ENCODE measurements at places on chromosomes 7 and 10. TPM values are rescaled to one million over a fixed set of nuclear protein-coding genes. Genes with fewer than 3 reads are reported as not detected.
A peak's percentile ranks its signal among the peaks of the same experiment; 100 is the strongest.

Gene SH2D4B
- not detected for polyA plus RNA-seq

- no peak for DNase-seq
- no peaks in the 10 kb centered on the region for H3K36me3 ChIP-seq
- H3K27me3 ChIP-seq = no peaks in the 10 kb centered on the region
- H3K27ac ChIP-seq = peak overlapping the region; percentile 9
- H3K4me3 ChIP-seq = no peak overlapping the region
Observed at GRCh38 chr10:33233221-33233620, 101.2 kb downstream of the NRP1 start.

- no peak for DNase-seq
- no peaks in the 10 kb centered on the region for H3K36me3 ChIP-seq
- no peaks in the 10 kb centered on the region for H3K4me1 ChIP-seq
- no peak overlapping the region for H3K4me3 ChIP-seq
Observed at GRCh38 chr10:29223326-29223725, 65.5 kb upstream of the LYZL1 start.

Gene CYP2C19
- polyA plus RNA-seq = not detected

- no peak overlapping the region for H3K4me3 ChIP-seq
- no peaks in the 10 kb centered on the region for H3K4me1 ChIP-seq
- no peak overlapping the region for H3K27ac ChIP-seq
- DNase-seq = no peak
- no peaks in the 10 kb centered on the region for H3K27me3 ChIP-seq
Observed at GRCh38 chr7:97422046-97422445, 304.5 kb downstream of the SDHAF3 start.

- H3K4me3 ChIP-seq = no peak overlapping the region
- DNase-seq = no peak
- H3K4me1 ChIP-seq = no peaks in the 10 kb centered on the region
Observed at GRCh38 chr10:97307866-97308780, 10.9 kb upstream of the FRAT1 start.

Gene SPRN
- not detected for polyA plus RNA-seq

- DNase-seq = no peak
- no peaks in the 10 kb centered on the region for H3K36me3 ChIP-seq
- no peak overlapping the region for H3K27ac ChIP-seq
- H3K4me3 ChIP-seq = no peak overlapping the region
- no peaks in the 10 kb centered on the region for H3K4me1 ChIP-seq
- H3K27me3 ChIP-seq = no peaks in the 10 kb centered on the region
Observed at GRCh38 chr7:99193527-99194220, 14.2 kb downstream of the KPNA7 start.

Gene CFTR
- 2.5 TPM for polyA plus RNA-seq

- H3K4me3 ChIP-seq = no peak overlapping the region
- no peaks in the 10 kb centered on the region for H3K36me3 ChIP-seq
- no peaks in the 10 kb centered on the region for H3K27me3 ChIP-seq
- no peaks in the 10 kb centered on the region for H3K4me1 ChIP-seq
- DNase-seq = no peak
Observed at GRCh38 chr10:17431871-17432311, 22.5 kb downstream of the ST8SIA6 start.

GRCh38 chr7:101138213-101138870 is 11.4 kb downstream of the SERPINE1 start:
- no peaks in the 10 kb centered on the region for H3K36me3 ChIP-seq
- DNase-seq = peak; percentile 63
- H3K4me3 ChIP-seq = no peak overlapping the region
- H3K27ac ChIP-seq = no peak overlapping the region

DNA sequence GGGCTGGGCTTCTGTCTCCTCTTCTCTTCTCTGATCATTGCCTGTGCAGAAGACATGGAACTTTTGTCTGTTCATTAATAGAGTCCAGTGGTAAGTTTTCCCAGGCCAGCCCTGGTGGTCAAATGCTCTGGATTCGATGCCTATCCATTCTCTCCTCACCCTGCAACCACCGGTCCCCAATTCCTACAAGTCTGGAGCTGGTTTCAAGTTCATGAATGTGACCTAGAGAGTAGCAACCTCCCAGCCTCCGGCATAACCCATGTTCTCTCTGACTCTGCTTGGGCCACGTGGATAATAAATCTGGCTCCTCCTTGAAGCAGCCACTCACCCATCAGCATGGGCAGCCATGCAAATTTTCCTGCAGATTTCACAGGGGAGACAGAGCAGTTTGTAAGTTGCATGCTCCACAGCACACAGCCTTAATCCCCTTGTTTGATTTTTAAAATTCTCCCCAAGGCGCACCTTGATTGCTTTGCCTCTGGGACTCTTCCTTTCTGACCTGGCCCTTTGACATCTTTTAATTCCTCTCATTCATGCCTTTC is 37.3 kb upstream of the PDZD8 start:
- H3K36me3 ChIP-seq = no peaks in the 10 kb centered on the region
- no peak overlapping the region for H3K27ac ChIP-seq
- no peak for DNase-seq
- H3K27me3 ChIP-seq = no peaks in the 10 kb centered on the region
- no peaks in the 10 kb centered on the region for H3K4me1 ChIP-seq

Gene CCDC7
- 0.84 TPM for polyA plus RNA-seq

DNA sequence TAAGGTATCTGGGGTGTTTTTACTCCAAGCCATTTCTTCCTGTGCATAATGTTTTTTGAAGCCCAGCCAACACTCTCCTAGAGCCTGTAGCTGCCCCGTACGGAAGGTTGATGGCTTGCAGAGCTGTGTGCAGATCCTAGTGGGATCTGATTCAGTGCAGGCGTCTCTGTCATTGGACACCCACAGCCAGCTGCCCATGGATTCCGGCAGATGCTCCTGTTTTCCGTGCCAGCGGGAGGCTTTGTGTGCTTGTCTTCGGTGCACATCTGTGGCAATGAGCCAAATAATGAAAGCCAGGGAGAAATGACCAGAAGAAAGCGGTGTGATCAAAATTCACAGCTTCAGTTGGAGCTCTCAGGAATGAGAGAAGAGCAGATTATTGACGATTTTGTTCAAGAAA is 426.4 kb downstream of the TYW1 start:
- no peaks in the 10 kb centered on the region for H3K27me3 ChIP-seq
- H3K4me3 ChIP-seq = no peak overlapping the region
- H3K4me1 ChIP-seq = no peaks in the 10 kb centered on the region
- no peak for DNase-seq

GRCh38 chr7:4706384-4707216 is 24.5 kb downstream of the FOXK1 start:
- peaks cover 3% of the 10 kb centered on the region for H3K36me3 ChIP-seq
- no peak overlapping the region for H3K4me3 ChIP-seq
- H3K4me1 ChIP-seq = no peaks in the 10 kb centered on the region
- no peaks in the 10 kb centered on the region for H3K27me3 ChIP-seq
- no peak for DNase-seq

GRCh38 chr7:87810130-87810529 is 66.0 kb downstream of the SLC25A40 start:
- no peak overlapping the region for H3K4me3 ChIP-seq
- H3K27ac ChIP-seq = no peak overlapping the region
- H3K4me1 ChIP-seq = no peaks in the 10 kb centered on the region
- no peak for DNase-seq
- H3K36me3 ChIP-seq = no peaks in the 10 kb centered on the region

Gene ELN
- polyA plus RNA-seq = 14.9 TPM

GRCh38 chr7:1586827-1587705 is 17.2 kb upstream of the PSMG3 start:
- DNase-seq = no peak
- no peak overlapping the region for H3K4me3 ChIP-seq
- H3K36me3 ChIP-seq = no peaks in the 10 kb centered on the region
- no peaks in the 10 kb centered on the region for H3K4me1 ChIP-seq
- H3K27me3 ChIP-seq = peaks cover 5% of the 10 kb centered on the region

GRCh38 chr10:29709484-29710002 is 74.8 kb upstream of the SVIL start:
- H3K36me3 ChIP-seq = no peaks in the 10 kb centered on the region
- H3K4me1 ChIP-seq = no peaks in the 10 kb centered on the region
- no peak overlapping the region for H3K4me3 ChIP-seq
- H3K27ac ChIP-seq = no peak overlapping the region
- no peaks in the 10 kb centered on the region for H3K27me3 ChIP-seq
- no peak for DNase-seq

GRCh38 chr7:104923010-104923421 is 91.0 kb upstream of the KMT2E start:
- H3K27ac ChIP-seq = peak overlapping the region; percentile 73
- no peaks in the 10 kb centered on the region for H3K36me3 ChIP-seq
- DNase-seq = peak; percentile 79
- peaks cover 19% of the 10 kb centered on the region for H3K4me1 ChIP-seq
- H3K27me3 ChIP-seq = no peaks in the 10 kb centered on the region

Gene SPDYE2
- polyA plus RNA-seq = not detected

GRCh38 chr7:123598657-123599056 is 3.0 kb upstream of the ASB15 start:
- no peak overlapping the region for H3K4me3 ChIP-seq
- no peaks in the 10 kb centered on the region for H3K27me3 ChIP-seq
- no peak for DNase-seq
- no peaks in the 10 kb centered on the region for H3K4me1 ChIP-seq

GRCh38 chr7:4744391-4745264 is 30.8 kb upstream of the AP5Z1 start:
- H3K27me3 ChIP-seq = no peaks in the 10 kb centered on the region
- peaks cover 14% of the 10 kb centered on the region for H3K36me3 ChIP-seq
- H3K27ac ChIP-seq = peak overlapping the region; percentile 93
- peak; percentile 96 for DNase-seq
- H3K4me3 ChIP-seq = peak overlapping the region; percentile 32

DNA sequence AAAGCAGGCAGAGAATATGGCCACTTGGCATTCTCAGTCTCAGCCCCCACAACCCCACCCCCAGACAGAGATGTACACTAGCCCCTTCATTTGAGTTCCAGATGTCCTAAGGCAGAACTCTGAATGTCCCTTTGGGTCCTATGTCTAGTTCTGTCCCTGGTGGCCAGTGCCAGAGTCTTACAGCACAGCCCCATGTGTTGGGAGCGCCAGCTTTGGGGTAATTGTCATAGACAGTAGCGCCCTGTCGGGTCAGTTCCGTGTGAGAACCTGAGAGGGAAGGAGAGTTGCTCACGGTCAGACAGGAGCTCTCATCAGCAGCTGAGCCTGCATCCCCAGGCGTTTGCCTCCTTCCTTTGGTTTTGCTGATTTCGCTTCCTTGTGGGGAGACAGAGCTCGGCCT is 94.9 kb upstream of the INSYN2A start:
- no peaks in the 10 kb centered on the region for H3K4me1 ChIP-seq
- no peak overlapping the region for H3K27ac ChIP-seq
- H3K27me3 ChIP-seq = no peaks in the 10 kb centered on the region
- no peaks in the 10 kb centered on the region for H3K36me3 ChIP-seq

Gene DGKI
- 2.5 TPM for polyA plus RNA-seq

DNA sequence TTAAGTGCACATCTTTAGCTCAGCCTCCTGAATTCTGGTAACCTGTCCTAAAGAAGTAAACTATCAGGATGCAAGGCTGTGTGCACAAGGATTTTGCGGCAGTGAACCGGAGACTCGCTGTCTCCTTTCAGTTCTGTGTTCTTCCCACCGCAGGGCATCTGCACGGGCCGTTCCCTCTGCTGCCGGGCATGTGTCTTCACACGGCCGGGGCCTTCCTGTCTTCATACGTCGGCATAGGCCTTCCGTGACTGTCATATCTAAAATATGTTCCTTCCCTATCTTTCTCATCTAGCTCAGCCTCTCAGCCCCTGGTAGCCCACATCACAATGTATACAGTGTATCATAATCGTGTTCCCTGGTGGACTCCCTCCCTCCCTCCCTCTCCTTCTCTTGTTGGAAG is 16.4 kb downstream of the PALD1 start:
- no peak for DNase-seq
- no peak overlapping the region for H3K4me3 ChIP-seq
- no peak overlapping the region for H3K27ac ChIP-seq
- H3K4me1 ChIP-seq = peaks cover 21% of the 10 kb centered on the region
- H3K36me3 ChIP-seq = no peaks in the 10 kb centered on the region

- H3K27me3 ChIP-seq = no peaks in the 10 kb centered on the region
- DNase-seq = no peak
- no peak overlapping the region for H3K27ac ChIP-seq
- H3K36me3 ChIP-seq = peaks cover 4% of the 10 kb centered on the region
Observed at GRCh38 chr10:35182631-35183510, 56.2 kb downstream of the CREM start.

- no peaks in the 10 kb centered on the region for H3K27me3 ChIP-seq
- H3K36me3 ChIP-seq = no peaks in the 10 kb centered on the region
- no peak overlapping the region for H3K27ac ChIP-seq
Observed at GRCh38 chr10:129942391-129942790, 21.7 kb downstream of the EBF3 start.

GRCh38 chr10:102801496-102801895 is 35.7 kb downstream of the CYP17A1 start:
- peaks cover 28% of the 10 kb centered on the region for H3K4me1 ChIP-seq
- peak overlapping the region; percentile 83 for H3K27ac ChIP-seq
- DNase-seq = peak; percentile 2
- peaks cover 11% of the 10 kb centered on the region for H3K36me3 ChIP-seq
- no peaks in the 10 kb centered on the region for H3K27me3 ChIP-seq

- DNase-seq = no peak
- H3K4me3 ChIP-seq = no peak overlapping the region
- H3K36me3 ChIP-seq = peaks cover 2% of the 10 kb centered on the region
- no peak overlapping the region for H3K27ac ChIP-seq
- peaks cover 3% of the 10 kb centered on the region for H3K4me1 ChIP-seq
- H3K27me3 ChIP-seq = no peaks in the 10 kb centered on the region
Observed at GRCh38 chr7:80213814-80214213, 79.2 kb downstream of the GNAI1 start.

Gene ZC3HAV1L
- 0.37 TPM for polyA plus RNA-seq

All from kidney (tissue), 22 donors.